ENCODE measurements at places on chromosomes 6 and 20.
A peak's percentile ranks its signal among the peaks of the same experiment; 100 is the strongest.

DNA sequence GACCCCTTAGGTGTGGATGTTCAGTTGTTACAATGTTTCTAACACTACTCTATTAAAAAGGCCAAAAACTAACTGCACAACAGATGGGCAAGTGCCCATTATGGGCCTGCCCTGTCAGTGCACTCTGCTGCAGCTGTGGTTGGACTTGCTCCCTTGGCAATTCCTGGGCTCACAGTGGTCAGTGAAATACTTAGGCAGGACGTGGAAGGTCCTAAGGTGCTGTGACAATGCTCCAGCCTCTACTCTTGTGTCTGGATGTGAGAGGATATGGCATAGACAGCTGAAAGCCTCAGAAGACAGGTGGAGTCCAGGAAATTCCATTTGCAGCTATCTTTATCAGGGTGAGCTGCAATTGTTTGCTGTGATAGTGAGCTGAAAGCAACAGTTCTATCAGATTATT is 136.5 kb upstream of the OLIG3 start:
- no peak for DNase-seq

GRCh38 chr6:25336996-25337395 is 57.8 kb downstream of the CARMIL1 start:
- no peak for DNase-seq

DNA sequence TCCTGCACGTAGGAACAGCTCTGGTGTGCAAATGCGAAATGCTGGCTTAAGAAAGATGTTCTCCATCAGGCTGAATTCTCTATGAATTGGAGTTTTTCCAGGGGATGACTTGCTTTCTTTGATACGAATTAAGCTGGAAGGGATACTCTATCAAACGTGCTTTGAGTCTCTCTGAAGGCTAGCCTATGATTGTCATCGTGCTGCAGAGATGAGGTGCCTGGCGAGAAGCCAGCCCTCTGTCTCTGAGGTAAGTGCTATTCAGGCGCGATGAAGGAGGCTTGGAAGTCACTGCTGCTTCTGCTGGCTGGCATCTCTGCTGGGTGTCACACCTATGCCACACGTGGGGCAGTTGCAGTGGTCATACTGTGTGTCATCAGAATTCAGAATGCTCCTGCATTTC is 223.7 kb downstream of the TAF4 start:
- no peak for DNase-seq

DNA sequence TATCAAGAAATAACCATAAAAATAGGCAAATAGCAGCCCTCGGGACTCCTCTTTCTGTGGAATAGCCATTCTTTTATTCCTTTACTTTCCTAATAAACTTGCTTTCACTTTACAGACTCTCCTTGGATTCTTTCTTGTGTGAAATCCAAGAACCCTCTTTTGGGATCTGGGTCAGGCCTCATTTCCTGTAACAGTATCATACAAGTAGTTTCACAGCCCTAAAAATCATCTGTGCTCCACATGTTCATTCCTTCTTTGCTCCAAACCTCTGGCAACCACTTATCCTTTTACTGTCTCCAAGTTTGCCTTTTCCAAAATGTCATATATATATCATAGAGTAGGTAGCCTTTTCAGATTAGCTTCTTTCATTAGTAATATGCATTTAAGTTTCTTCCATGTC is 13.5 kb upstream of the NT5E start:
- no peak for DNase-seq

DNA sequence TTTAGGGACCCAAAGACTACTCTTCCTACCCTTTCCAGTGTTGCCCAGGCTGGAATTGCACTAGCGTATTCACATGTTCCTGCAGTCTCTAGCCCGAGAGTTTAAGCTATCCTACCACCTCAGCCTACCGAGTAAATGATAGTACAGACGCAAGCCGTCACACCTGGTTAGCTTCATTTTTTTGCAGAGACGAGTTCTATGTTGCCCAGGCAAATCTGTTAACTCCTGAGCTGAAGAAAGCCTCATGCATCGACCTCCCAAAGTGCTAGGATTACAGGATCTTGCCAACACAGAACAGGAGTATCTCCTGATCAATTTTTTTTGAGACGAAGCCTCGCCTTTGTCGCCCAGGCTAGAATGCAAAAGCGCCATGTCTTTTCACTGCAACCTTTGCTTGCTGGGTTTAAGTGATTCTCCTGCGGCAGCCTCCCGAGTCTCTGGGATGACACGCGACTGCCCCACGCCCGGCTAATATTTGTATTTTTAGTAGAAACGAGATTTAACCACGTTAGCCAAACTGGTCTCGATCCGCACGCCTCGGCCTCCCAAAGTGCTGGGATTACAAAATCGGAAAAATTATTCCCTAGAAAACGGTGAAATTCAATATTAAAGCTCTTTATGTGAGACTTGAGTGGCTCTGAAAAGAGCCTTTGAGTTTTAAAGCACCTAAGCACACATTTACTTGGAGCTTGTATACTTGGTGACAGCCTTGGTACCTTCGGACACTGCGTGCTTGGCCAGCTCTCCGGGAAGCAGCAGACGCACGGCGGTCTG is 128.5 kb downstream of the HFE start:
- no peak for DNase-seq

DNA sequence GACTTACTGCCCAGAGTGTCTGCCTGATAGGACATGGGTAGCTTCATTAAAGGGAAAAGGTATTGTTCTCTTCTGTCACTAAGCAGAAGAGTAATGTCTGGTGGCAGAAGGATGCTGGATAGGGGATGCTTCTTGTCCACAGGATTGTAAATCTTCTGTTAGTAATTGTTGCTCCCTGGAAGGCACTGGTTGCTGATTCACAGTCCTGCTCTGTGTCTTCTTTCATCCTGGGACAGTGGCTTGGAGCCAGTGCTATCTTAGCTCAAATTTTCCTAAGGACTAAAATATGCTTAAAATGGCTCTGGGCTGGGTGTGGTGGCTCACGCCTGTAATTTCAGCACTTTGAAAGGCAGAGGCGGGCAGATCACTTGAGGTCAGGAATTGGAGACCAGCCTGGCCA is 48.0 kb downstream of the SYTL3 start:
- DNase-seq = no peak

DNA sequence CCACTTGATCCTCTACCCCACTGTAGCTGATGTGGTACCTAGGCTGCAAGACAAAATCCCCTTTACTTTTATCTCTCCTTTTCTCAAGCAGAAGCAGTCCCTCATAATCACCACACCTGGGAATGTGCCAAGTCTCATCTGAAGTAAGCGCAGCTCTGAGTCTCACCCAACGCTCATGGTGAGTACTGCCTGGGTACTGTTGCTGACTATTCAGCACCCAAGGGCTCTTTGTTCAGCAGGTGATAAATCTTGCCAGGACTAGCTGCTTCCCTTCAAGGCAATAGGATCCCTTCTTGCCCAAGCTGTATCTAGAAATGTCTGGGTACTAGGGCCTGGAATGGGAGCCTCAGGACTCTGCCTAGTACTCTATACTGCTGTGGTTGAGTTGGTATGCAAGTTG is 70.9 kb downstream of the GCLC start:
- no peak for DNase-seq

- DNase-seq = no peak
Measured at GRCh38 chr6:105896052-105896820, 189.9 kb upstream of the PRDM1 start.

- DNase-seq = no peak
Measured at GRCh38 chr6:119602215-119603178, 252.9 kb upstream of the MAN1A1 start.

DNA sequence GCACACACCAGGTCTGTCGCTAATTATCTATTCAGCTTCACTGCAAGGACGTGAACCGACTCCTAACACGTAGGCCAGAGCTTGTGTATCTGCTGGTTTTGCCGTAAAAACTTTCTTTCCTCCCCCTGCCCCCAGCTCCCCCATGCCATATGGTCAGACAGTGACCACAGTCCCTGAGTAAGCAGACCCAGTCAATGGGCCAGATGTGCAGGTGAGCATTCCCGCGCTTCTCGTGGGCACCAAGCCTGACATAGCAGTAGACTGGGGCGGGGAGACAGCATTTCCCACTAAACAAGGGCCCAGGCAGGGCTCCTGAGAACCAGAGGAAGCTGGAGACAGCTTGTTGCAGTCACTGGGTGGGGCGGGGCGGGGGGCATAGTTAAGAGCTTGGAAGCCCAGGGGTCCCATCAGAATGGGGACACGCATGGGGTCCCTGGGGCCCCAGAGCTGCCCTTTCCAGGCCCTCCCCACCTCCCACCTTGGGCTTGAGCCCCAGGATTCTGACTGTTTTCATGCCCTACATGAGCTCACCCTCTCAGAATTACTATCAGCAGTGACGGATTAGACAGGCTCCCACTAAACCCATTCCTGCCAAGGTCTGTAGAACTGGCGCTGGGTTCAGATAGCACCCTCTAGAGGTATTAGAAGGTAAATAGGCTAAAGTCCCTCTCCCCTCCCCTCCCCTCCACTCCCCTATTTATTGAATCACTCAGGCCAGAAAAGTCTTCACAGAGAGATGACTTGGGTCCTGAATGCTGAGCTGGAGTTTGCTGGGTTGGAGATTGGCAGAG is 51.8 kb downstream of the CDH26 start:
- DNase-seq = no peak

DNA sequence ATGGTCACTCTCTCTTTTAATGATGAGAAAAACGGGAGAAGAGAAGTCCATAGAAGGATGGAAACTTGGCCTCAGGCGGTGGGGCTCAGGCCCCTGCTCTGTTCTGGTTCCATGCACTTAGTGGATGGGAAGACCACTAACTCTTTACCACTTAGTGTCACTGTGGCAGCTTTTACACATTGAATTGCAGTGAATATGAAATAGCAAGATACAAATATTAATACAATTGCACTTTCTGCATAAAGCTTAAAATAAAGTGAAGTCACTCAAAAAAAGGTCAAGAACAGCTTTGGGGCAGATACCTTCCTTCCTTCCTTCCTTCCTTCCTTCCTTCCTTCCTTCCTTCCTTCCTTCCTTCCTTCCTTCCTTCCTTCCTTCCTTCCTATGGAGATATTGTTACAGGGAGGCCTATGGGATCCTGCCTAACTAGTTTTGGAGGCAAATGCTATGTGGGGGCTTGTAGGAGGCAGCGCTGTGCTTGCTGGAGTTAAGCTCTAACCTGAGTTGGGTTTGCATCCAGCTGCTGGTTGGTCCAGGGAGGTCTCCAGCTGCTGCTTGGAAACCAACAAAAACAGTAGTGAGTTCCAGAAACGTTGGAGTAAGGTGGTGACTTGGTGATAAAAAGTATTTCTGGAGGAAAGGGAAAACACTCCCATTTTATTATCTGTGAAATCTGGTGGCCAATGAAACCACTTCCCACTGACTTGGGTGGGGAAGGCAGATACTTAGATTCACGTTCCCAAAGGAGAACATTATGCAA is 62.3 kb upstream of the NKX2-2 start:
- DNase-seq = peak; percentile 100

DNA sequence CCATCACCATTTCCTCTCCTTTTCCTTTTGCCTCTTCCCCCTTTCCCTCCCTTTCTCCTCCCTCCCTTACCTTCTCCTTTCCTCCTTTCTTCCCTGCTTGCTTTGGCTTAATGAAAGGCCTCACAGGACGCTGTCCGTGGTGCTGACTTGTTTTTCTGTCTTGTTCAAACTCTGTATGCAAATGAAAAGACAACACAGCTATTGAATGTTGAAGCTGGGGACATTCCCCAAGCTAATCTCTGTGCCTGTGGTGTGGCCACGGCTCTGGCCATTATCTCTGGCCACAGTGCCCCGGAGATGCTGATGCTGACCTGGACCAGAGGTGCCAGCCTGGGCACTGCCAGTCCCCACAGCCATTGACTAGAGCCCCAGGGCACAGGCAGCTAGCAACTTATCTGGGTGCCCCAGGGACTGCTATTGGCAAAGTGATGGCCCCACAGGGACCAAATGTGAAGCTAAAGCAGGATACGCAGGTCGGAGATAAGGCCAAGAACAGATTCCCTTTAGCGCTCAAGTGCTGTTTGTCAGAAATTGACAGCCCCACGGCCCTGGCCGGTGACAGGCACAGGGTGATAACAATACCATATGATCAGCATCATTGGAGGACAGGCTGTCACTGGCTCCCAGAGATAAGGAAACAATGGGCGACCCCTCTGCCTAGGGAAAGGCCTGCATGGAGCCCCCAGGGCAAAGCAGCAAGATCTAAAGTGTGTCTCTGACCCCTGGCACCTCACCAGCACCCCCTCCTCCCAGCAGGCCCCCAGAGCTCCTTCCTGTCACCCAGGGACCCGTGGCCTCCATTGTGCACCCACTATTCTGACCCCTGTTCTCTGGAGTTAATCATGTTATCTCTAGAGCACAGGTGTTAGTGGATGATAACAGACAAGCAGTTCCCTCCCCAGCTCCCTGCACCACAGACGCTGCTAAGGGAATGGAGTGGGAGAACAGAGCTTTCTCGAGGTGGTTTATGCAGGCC is 31.6 kb upstream of the SLC32A1 start:
- DNase-seq = peak; percentile 56

DNA sequence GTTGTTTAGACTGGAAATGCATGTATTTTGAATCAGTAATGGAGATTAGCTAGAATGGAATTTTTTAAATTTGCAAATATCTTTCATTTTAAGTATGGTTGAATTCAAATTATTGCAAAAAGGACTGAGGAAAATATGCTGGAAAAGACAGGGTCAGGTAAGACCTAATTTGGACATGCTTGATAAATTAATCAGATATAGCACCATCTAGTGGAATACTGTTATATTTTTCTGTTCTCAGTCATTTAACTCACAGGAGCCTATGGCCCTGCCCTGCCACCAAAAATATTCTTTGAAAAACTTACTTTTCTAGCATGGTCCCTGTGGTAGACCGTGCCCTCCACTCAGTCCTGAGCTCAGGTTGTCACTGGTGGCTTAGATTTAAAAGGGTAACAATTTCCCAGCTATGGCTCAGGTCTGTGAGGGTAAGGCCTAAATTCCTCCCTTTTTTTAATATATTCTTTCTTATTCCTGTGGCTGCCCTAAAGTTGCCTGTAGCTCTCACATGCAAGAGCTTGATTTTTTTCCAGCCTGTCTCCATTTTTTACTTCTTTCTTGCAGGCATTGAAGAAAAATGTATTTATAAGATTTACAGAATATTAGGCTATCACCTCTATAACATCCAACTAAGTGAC is 25.3 kb upstream of the KIAA1586 start:
- DNase-seq = peak; percentile 37

- peak; percentile 91 for DNase-seq
Measured at GRCh38 chr6:142112451-142113061, 20.2 kb upstream of the GJE1 start.

DNA sequence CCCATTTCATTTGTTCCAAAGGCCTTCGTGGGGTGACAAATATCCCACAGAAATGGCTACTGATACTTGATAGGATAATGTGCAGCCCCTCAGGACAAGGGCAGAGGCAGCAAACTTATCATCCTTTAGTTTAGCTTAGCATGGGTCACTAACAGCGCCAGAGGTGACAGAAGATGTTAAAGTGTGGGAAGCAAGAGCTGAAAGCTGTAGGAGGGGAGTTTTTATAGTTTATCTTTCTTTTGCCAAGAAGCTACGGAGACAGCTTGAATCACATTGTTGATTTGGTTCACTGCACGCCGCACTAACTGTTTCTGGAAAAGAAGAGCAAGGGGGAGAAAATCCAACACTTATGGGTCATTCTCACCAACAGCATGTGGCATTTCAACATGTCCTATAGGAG is 773.9 kb upstream of the MMS22L start:
- DNase-seq = no peak

All from SK-N-MC (cell line).